ENCODE measurements at places on chromosomes 1 and 21.

DNA sequence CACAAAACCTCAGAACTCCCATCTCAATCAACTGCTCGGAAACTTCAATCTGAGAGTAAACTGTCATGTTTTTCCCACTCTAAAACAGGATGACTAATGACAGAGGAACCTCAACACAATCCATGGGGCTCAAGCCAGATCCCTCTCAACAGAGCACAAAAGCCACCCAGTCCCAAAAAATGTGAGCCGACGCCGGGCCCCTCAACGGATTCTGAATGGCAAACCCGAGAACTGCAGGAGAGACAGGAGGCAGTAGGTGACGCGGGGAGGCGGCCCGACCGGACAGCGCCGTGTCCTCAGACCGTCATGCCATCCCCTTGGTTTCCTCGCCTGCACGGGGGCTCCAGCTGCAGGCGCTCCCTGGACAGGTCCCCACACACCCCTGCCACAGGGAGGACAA lies 53.4 kb downstream of the SSBP3 start:
- no peak for DNase-seq

- DNase-seq: no peak
Observed at GRCh38 chr1:1426496-1427105, 5.5 kb upstream of the ANKRD65 start.

- no peak for DNase-seq
Observed at GRCh38 chr1:30242722-30243457, 480.5 kb downstream of the MATN1 start.

GRCh38 chr1:54950369-54951163 lies 29.9 kb upstream of the TMEM61 start:
- peak; percentile 93 for DNase-seq

- DNase-seq: no peak
Observed at GRCh38 chr1:231933711-231934626, 307.4 kb downstream of the DISC1 start.

DNA sequence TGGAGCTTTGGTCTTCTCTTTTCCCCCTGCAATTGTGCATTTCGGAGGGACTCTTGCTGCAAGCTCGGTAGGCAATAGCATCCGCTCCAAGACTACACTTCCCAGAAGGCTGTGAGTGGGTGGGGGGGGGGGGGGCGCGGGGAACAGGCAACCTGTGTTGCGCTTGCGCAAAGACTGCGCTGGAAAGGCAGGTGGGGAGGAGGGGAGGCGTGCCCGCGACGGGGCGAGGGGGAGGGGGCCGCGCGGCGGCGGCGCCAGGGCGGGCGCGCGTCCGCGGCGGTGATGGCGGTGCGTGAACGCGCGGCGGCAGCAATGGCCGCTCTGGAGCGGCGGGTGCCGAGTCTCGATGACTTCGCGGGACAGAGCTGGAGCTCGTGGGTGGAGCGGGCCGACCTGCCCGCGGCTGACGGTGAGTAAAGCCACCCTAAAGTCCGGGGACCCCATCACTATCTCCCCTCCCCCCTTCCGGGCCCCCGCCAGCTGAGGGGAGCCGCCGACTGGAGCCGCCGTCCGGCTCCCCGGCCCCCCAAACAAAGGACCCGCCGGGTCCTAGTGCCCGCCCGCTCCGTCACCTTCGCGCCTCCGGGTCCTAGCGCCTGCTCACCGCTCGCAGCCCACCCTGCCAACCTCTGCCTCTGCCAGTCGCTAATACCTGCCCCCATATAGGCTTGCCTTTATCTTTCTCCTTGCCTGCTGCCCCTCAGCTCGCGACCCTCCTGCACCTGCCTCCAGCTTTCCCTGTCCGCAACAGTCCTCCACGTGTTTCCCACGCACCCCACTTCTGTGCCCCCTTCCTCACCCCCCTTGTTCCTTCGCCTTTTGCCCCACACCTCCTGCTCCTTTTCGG lies at the start of gene ATXN7L2:
ATXN7L2 (plus strand) TSS at position 234 of the 847 bp plus-strand sequence; CDS start at position 283, 49 bp downstream.
- peak; percentile 89 for DNase-seq

GRCh38 chr1:167229719-167230385 lies 9.2 kb downstream of the POU2F1 start:
- no peak for DNase-seq

GRCh38 chr1:47791879-47792608 lies 205.1 kb downstream of the TRABD2B start:
- DNase-seq: no peak

- DNase-seq: no peak
Observed at GRCh38 chr1:206517784-206518183, 10.5 kb downstream of the RASSF5 start.

DNA sequence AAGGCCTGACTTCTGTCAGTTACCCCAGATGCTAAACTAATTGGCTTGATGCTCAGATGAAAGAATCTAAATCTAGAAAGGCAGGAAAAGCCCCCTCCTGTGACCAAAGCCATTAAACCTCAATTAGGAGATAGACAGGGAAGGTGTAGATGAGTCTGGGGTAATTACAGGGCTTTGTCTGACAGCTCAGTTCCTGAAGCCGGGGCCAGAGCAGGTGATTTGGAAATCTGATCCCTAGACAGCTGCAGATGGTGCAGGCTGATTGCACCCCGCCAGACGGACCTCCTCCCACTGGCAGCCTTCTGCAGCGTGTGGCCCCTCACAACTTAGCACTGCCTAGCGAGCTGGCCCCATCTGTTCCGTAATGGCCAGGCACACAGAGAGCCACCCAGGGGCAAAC lies 395.1 kb downstream of the HLX start:
- DNase-seq: no peak

GRCh38 chr21:42062236-42063022 lies 8.7 kb upstream of the UMODL1 start:
- no peak for DNase-seq

GRCh38 chr1:62198781-62199125 lies 4.1 kb downstream of the L1TD1 start:
- DNase-seq: peak; percentile 10

- DNase-seq: peak; percentile 25
Observed at GRCh38 chr1:147496571-147497210, 44.6 kb upstream of the BCL9 start.

DNA sequence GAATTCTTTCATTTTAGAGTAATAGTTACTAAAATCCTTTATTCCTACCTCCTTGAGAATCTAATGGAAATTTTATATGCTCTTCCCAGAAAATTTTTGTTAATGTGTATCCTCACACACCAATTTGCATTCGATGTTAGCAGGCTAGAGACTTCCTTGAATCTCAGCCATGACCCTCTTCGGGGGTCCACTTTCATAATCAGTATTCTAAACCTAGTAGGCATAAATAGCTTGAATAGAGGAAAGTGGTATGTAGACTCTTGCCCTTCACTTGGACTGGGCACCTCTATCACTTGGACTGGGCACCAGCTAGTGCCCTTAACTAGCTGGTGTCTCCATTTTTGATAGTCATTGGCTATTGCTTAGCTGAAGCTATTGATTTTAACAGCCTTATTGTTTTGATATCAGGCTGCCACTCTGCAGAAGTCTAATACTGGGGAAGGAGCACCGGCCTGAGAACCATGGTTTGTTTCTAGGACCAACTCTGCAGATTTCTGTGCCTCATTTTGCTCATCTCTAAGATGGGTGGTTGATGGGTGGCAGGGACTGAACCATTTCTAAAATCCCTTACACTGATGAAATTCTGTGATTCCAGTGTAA lies 42.8 kb downstream of the MRPL39 start:
- no peak for DNase-seq

DNA sequence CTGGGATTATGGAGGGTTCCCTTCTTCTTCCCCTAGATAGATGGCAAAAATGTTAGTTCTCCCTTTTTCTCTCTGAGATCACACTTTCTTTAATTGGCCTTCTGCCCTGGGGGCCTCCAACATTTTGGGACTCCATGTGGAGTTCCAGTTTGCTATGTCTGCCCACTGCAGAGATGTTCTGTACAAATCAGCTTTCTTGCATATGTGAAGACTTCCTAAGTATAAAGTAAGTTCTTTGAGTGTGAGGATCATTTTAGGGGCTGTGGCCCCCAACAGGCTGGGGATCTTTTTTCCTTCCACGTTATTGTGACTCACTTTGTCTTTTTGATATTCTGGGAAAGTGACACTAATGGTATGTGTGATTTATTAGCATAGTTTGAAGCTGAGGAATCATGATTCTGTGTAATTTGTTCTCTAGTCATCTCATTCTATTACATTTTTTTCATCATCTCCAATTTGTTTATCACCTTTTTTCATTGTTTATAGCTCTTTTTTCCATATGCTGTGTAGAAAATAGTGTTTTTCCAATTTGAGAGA lies 48.2 kb downstream of the HHAT start:
- DNase-seq: peak; percentile 18

- no peak for DNase-seq
Observed at GRCh38 chr1:205496661-205497060, 7.8 kb upstream of the CDK18 start.

DNA sequence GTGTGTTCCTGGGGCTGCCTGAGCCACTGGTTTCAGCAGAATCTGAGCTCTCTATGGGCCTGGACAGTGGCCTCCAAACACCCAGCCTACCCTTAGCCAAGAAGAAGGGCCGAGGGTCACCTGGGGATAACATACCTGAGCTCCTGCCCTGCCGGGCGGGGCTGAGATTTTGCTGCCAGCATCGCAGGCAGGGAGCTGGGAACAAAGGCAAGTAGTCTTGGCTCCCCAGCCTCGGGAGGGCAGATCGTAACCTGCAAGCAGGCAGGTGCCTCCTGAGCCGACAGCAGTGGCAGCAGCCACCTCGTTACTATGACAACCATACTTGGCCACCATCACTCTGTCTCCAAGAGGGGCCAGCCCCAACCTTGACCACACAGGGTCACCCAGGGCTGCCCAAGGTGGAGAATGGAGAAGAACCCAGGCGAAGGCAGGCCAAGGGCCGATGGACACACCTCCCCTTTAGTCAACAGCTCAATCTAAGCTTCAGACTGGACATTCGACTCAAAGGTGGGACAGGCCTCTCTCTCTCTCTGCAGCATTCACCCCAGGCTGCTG lies 54.6 kb downstream of the TOMM20 start:
- DNase-seq: no peak

DNA sequence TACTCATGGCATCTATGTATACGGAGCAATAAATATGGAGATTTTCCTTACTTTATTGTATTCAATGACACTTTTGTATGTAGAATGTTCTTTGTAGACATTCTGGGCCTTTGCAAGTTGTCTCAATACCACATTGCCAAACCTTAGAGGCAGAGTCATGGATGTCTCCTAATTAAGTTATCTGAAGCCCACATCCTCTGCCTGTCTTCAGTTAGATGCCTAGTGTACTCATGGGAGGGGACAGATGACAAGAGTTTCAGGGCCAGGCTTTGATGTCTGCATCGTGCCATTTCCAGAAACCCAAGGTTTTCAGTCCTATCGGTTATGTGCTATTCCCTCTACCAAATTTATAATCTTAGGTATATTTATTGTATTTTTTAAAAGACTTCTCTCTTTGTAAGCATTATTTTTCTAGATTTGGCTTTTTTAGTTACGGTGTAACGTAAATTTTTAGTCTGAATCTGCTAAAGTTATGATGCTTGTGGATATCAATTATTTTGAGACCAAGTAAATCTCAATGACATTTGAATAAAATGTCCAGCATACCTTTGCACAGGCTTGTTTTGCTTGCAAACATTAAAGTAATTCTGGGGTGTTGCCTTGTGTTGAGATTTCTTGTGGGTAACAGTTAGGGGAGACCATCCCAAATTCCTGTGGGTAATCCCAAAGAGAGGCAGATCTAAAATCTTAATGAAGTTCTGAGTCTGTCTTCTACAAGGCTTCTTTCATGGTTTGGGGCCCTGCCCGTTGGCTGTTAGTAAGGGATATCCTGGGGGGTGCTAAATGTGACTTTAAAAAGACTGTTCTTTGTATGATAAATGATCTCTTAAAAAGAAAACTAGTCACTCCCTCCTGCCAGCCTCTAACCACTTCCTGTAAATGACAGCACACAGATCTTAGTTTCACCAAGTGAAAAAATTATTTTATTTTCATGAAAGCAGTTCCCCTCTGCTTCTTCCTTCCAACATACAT lies 8.0 kb upstream of the MACF1 start:
- peak; percentile 76 for DNase-seq

GRCh38 chr21:41659791-41660560 lies 106.9 kb downstream of the RIPK4 start:
- peak; percentile 32 for DNase-seq

DNA sequence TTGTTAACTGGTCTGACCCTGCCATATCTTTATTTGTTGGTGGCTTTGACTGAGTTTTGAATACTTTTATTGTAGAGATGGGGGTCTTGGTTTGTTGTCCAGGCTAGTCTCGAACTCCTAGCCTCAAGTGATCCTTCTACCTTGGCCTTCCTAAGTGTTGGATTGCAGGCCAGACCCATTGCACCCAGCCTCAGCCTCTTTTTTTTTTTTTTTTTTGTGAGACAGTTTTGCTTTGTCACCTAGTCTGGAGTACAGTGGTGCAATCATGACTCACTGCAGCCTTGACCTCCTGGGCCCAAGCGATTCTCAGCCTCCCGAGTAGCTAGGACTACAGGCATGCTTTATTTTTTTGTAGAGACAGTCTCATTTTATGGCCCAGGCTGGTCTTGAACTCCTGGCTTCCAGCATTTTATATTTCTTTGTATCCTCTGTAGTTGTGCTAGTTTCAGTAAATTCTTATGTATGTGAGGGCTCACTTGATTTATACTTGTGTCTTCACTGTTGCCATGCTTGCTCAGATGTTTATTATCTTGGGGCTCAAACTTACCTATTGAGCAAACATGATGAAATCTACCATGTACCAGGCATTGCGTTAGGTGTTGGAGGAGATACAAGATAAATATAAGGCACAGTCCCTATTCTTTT lies 24.1 kb downstream of the THRAP3 start:
- DNase-seq: peak; percentile 91

DNA sequence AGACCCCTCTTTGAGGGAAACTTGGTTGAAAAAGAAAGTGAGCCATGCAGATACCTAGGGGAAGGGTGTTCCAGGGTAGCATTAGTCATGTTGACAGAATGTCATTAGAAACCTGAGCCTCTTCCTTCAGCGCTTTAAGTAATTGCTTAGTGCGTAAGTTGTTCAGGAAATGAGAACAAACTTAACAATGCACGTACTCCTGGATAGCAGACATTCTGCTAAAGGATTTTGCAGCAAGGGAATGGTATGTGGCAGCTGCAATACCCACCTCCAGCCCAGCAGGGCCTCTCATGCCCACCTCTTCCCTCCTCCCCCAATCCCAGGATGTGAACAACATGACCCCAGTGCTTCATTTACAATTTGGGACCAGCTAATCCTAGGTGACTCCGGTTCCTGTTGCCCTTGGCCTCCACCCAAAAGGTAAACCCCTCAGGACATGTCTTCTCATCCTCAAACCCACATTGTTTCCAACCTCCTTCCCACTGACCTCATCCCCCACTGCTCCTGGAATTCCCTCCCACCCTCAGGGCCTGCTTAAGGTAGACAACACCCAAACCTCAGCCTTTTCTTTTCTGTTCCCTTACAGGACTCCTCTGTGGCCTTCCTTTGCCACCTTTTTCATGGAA lies 98.0 kb upstream of the BCAR3 start:
- DNase-seq: peak; percentile 73
